ENCODE measurements at places on chromosomes 2 and 18. TPM values are rescaled to one million over a fixed set of nuclear protein-coding genes. Genes with fewer than 3 reads are reported as not detected.

SLC19A3 gene
- 1.2 TPM for total RNA-seq

PLEK gene
- total RNA-seq: 3.0 TPM

OBSL1 gene
- total RNA-seq: 39.9 TPM

LIMS4 gene
- total RNA-seq: 0.31 TPM

FKBP7 gene
- 9.5 TPM for total RNA-seq

BOK gene
- total RNA-seq: 22.8 TPM

LCT gene
- not detected for total RNA-seq

SERPINB7 gene
- total RNA-seq: not detected

HOXD9 gene
- not detected for total RNA-seq

REG3A gene
- not detected for total RNA-seq

DBI gene
- 32.1 TPM for total RNA-seq

DSC2 gene
- total RNA-seq: 5.9 TPM

BOLL gene
- total RNA-seq: not detected

STON1 gene
- 9.4 TPM for total RNA-seq

GPR45 gene
- total RNA-seq: 0.78 TPM

DSC3 gene
- 0.78 TPM for total RNA-seq

ELOA2 gene
- total RNA-seq: not detected

PTGR3 gene
- total RNA-seq: 11.7 TPM

COL4A3 gene
- total RNA-seq: 0.16 TPM

NCKAP5 gene
- 14.0 TPM for total RNA-seq

NEB gene
- total RNA-seq: 3.0 TPM

NRBP1 gene
- 58.8 TPM for total RNA-seq

IWS1 gene
- 34.5 TPM for total RNA-seq

PRPF40A gene
- 127 TPM for total RNA-seq

KLHL29 gene
- total RNA-seq: 8.4 TPM

UGT1A5 gene
- not detected for total RNA-seq

SLC30A3 gene
- total RNA-seq: 0.47 TPM

UGT1A4 gene
- not detected for total RNA-seq

IL1RN gene
- not detected for total RNA-seq

SERPINB3 gene
- total RNA-seq: not detected

ACMSD gene
- not detected for total RNA-seq

HTR2B gene
- total RNA-seq: 0.62 TPM

WDR43 gene
- total RNA-seq: 55.1 TPM

IL1RL2 gene
- total RNA-seq: 0.47 TPM

NDC80 gene
- 3.6 TPM for total RNA-seq

ASB18 gene
- 0.78 TPM for total RNA-seq

MARCHF4 gene
- total RNA-seq: 8.7 TPM

TFCP2L1 gene
- 0.47 TPM for total RNA-seq

SKOR2 gene
- not detected for total RNA-seq

EIF2AK3 gene
- total RNA-seq: 32.3 TPM

PTPRN gene
- total RNA-seq: 32.6 TPM

SOWAHC gene
- 44.0 TPM for total RNA-seq

Measured in occipital lobe (tissue), 3 donors.